Esophagus squamous epithelium (tissue), 5 donors: ENCODE measurements at places on chromosomes 3 and 15.
A peak's percentile ranks its signal among the peaks of the same experiment; 100 is the strongest.

DNA sequence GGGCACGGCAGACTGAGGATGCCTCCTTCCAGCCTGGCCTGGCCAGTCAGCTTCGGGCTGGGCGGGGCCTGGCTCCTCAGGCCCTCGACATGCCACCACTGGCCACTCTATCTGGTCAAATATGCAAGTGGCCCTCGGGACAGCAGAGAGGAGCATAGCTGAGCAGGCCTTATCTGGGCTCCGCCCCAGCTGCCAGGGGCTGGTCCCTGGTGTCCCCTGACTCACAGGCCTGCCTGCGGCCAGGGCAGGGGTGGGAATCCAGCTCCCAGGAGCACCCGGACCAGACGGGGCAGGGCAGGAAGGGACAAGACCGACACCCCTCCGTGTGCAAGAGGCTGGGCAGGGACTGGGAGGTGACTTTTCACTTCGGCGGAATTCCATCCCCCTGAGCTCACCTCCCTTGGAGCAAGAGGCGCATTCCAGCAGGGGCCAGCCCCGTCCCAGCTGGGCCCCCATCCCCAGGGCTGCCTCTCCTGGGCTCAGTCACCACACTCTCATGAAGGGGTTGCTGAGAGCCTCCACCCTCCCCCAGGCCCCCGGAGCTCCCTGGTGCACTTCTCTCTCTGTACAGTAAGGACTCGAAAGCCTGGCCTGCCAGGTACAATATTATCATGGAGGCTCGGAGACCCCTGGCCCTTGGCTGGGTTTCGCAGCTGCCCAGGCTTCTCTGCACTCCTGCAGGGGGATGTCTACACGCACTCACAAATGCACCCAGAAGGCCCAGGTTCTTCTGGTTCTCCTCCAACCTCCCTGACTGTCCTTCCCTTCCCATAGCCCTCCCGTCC is 29.5 kb downstream of the WNT7A start:
- DNase-seq: no peak

- no peak for DNase-seq
Measured at GRCh38 chr3:71979175-71979574, 194.2 kb upstream of the PROK2 start.

- DNase-seq: no peak
Measured at GRCh38 chr3:13037458-13038117, 35.6 kb downstream of the IQSEC1 start.

- DNase-seq: no peak
Measured at GRCh38 chr15:63593705-63594671, 3.2 kb upstream of the FBXL22 start.

DNA sequence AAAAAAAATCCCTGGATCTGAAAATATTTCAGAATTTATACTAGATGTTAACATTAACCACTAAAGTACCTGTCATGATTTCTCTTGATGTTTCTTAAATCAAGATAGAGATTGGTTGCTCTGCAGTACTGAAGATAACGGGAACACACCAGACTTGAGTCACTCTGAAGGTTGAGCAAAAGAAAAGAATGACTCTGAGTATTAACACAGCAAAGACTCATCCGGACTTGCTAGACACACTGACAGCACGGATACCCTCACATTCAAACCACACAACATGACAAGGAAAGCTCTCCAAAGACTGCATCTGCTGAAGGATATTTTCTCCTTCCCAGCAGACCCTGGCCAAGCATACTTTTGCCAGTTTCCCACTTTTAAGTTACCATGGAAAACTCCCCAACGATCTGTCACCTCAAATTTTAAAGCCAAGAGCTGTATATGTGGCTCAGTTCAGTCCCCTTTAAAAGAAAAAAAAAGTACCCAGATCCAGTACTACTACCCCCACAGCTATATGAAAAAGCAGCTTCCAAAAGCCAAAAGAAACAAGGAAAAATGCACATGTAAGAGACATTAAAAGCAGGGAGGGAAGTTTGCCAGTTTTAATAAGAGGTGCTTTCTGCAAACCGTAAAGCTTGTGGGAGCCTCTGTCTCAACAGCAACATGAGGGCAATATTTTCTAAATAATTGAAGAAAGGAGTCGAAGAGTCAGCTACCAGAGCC is 8.3 kb downstream of the EOGT start:
- no peak for DNase-seq

- DNase-seq: no peak
Measured at GRCh38 chr3:189143321-189143720, 28.4 kb upstream of the TPRG1 start.

DNA sequence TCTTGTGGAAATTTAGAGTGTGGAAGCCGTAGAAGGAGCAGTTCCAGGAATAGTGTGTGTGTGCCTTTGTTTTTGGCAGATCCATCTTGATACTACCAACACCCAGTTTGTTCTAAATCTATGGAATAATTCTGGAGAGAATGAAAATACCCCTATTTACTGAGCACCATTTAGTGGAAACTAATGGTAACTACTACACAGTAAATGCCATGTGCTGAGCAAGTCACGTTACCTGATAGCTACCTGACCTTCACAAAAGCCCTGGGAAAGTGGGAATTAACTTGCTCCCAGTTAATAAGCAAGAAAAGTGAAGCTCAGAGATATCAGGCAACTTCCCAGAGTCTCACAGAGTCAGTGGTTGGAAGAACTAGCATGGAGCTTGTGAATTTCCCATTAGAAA is 137.7 kb downstream of the ARPP21 start:
- DNase-seq: no peak

DNA sequence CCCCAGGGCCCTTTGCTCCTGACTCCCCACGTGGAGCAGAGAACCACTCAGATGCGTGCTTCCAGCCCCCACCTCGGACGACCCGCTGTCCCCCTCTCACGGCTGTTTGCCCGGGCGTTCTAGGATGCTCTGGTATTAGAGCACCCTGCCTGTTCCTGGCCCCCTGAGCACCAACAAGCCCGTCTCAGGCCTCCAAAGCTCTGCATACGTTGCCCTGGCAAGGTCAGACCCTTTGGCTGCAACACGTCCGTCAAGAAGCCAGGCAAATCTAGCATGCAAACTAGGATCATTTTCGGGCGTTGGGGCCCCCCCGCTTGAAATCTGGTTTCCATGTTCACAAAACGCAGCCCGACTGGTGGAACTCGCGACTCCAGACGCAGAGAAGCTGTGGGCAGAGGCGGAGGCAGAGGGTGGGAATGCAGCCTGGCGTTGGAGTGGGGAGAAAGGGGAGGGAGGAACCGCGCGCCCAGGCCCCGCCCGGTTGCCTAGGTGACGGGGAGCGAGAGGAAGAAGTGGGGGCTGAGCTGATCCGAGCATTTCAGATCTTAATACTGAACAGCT is 86.2 kb upstream of the PIAS1 start:
- no peak for DNase-seq

DNA sequence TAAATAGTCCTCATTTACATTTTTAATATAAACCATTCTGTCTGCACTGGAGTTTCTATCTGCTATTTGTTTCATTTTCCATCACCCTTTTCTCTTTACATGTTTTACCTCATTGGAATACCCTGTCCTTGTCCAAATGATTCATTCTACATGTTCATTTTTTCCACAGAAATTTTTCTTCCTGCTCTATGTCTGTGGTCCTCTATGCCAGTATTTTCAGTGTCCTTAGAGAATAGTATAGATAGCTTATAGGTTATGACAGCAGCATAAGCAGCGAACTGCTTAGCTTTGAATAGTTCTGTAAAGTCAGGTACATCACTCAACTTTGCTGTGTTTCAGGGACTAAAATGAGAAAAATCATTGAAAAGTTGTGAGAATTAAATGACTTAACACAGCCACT is 742.3 kb upstream of the CBLB start:
- DNase-seq: no peak

DNA sequence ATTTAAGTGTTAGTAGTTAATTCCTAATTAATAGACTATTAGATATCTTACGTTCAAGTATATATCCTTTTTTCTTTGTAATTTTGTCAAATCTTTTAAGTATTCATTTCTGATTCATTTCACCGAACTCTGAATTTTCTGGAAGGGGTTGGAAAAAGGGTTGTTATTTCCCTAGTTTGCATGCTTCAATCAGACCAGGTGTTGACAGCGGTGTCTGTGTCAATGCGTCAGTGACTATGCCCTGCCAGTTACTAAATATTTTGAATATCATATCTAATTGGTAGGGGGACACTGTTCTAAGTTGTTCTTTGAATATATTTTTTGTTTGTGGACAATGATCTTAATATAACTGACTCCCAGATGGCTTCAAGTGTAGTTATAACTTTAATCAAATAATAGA is 62.7 kb upstream of the TNFSF10 start:
- no peak for DNase-seq

GRCh38 chr3:65597226-65597951 is 441.3 kb downstream of the MAGI1 start:
- no peak for DNase-seq

GRCh38 chr15:91329914-91330313 is 229.9 kb downstream of the SV2B start:
- DNase-seq: no peak

DNA sequence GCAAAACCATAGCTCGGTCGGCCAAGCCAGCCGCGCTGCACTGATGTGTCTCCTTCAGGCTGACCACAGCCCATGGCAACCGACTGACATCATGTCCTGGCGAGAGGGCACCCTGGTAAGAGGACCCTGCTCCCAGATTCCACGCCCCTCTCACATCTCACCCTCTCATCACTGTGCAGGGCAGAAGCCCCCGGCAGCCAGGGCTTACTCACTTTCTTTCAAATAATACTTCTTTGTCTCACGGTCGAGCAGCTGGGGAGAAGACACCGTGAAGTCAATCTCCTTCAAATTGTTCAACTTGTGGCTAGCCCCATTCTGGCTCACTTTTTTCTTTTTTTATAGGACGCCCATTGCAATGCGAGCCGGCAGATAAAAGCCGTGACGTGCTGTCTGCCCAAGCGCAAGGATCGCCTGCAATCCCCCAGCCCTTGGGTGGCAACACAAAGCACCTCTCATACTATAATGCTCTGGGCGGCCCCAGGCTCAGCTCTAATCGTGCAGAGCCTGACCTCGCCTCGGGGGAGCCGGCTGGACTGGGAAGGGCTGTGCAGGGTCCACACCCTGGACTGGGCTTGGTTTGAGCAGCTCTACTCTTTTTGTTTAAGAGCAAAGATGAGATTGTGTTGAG is 33.6 kb downstream of the VGLL4 start:
- no peak for DNase-seq

- no peak for DNase-seq
Measured at GRCh38 chr3:196335503-196335948, 2.7 kb downstream of the TM4SF19 start.

DNA sequence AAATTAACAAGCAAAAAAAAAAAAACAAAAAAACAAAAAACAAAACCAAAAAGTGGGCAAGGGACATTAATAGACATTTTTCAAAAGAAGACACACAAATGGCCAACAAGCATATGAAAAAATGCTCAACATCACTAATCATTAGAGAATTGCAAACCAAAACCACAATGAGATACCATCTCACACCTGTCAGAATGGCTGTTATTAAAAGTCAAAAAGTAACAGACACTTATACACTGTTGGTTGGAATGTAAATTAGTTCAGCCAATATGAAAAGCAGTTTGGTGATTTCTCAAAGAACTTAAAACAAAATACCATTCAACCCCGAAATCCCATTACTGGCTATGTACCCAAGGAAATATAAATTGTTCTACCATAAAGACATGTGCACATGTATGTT is 222.4 kb upstream of the CD96 start:
- no peak for DNase-seq

DNA sequence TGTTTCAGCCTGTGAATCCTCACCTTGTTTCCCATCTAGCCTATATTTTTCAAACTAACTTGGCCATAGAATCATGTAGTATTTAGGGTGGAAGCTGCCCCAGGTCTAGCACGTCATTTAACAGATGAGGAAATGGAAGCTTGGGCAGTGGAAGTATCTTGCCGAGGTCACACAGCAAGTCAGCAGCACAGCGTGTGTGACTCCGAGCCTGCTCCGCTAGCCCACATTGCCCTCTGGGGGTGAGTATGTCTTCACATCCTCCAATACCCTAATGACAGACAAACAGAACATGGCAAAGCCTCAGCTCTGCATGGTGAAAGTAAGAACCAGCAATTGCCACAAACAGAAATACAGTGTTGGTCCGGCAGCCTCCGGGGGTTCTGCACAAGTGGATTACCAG is 2.2 kb upstream of the CCR5 start:
- peak; percentile 31 for DNase-seq

DNA sequence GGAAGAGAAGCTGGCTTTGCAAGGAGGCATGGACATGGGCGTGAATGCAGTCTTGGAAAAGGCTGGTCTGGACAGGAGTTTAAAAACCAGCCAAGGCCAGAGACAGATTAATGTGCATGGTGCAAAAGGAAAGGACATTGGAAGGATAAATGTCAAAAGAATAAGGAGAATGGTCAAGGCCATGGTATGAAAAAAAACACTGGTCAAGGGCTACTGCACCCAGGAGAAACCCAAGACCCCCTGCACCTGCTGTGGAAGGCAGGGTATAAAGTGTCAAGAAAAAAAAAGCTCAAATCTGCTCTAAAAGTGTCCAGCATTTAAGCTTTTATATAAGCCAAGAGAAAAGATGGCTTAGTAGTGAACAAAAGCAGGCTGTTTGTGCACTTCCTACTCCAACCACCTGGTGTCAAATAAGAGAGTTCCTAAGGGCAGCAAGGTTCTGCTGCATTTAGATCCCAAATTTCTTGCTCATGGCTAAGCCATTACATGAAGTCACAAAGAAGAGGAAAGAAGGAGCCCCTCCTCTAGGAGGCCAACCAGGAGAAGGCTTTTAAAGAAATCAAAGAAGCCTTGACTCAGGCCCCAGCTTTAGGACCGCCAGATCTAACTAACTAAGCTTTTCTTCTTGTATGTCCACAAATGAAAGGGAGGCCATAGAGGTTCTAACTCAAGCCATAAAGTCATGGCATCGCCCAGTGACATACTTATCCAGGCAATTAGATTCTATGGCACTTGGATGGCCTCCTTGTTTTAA is 16.9 kb downstream of the CCR4 start:
- no peak for DNase-seq

- DNase-seq: no peak
Measured at GRCh38 chr3:47359323-47359722, 21.5 kb upstream of the PTPN23 start.

DNA sequence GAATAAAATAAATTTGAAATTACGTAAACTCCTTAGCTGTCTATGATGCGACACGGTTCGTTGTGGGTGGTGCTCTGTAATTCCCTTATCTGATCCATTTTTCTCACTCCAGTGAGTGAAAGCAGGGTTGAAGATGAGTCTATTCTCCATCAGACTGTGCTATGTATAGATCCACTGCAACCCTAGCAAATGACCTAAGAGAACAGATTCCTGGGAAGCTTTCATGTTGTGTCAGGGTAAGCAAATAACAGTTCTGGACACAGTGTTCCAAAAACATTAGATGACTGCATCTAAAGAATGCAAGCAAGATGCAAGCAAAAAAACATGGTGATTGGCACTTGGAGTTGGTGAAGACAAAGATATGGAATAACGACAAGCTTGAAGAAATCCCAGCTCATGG is 239.3 kb downstream of the SLC9A9 start:
- no peak for DNase-seq

GRCh38 chr3:191131305-191131704 is 67.7 kb upstream of the OSTN start:
- DNase-seq: no peak

DNA sequence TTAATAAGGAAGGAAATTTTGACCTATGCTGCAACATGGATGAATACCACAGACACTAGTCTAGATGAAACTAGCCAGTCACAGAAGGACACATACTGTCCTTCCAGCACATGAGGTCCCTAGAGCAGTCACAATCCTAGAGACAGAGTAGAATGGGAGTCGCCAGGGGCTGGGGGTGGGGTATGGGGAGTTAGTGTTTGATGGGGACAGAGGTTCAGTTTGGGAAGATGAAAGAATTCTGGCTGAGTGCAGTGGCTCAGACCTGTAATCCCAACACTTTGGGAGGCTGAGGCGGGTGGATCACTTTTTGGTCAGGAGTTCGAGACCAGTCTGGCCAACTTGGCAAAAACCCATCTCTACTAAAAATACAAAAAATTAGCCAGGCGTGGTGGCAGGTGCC is 99.2 kb downstream of the TPRA1 start:
- DNase-seq: no peak
